ENCODE measurements at places on chromosomes 12 and 14.
A peak's percentile ranks its signal among the peaks of the same experiment; 100 is the strongest.

- peak; percentile 38 for DNase-seq
Observed at GRCh38 chr14:89304972-89305703, 111.9 kb downstream of the FOXN3 start.

DNA sequence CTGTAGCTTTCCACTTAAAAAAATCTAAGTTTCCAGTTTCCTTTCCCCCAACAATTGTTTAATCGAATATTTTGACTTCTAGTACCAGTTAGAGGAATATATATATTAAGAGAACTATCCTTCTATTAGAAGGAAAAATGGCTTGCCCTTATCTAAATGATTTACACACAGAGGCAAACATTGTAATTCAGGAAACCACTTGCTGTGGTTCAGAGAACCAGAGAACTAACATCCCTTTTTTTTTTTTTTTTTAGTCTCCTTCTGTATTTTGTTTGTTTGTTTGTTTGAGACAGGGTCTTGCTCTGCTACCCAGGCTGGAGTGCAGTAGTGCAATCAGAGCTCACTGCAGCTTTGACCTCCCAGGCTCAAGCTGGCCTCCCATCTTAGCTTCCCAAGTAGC lies 746.6 kb downstream of the VRK1 start:
- DNase-seq = no peak

GRCh38 chr12:126064028-126064427 lies 998.8 kb downstream of the AACS start:
- DNase-seq = no peak

GRCh38 chr12:89787763-89788162 lies 79.1 kb upstream of the ATP2B1 start:
- no peak for DNase-seq

DNA sequence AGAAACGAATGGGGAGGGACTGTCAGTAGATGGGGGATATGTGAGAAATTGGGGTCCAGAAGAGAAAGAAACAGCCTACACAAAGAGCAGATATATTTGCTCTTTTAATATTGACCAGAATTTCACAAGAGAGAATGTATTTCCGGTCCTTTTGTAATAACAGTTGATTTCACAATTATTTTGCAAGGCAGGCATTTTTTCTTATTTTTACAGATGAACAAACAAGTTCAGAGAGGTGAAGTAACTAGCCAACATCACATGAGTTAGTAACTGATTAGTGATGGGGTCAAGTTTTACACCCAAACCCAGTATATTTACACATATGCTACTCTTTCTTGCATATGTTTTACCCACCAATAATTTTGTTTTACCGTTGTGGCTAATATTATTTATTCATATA lies 188.2 kb downstream of the NAV3 start:
- DNase-seq = no peak

GRCh38 chr12:54386403-54387113 lies 2.0 kb upstream of the ZNF385A start:
- no peak for DNase-seq

DNA sequence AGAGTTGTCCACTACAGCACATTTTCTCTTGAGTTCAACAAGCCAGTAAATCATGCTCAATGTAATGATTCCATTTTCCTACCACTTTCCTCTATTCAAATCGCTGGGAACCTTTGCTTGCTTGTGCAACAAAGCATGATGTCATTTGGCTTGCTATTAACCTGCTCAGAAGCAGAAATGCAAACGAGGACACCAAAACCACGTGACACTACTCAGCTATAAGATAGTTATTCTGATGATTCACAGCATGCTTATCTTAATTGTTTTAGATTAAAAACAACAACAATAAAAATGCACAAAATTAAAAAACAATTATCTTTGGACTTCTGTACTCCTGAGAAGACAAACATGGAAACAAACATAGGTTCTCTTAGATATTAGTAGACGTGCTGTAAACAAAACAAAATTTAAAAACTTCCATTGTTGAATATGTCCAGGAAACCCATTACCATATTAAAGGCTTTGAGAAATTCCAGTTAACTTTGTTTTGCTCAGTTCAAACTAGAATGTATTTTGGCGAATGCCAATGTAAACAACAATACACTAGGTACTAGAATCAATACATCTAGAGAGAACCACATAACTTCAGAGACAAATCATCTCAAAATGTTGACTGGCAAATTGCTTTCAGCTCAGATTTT lies 77.5 kb upstream of the KRAS start:
- no peak for DNase-seq

GRCh38 chr12:13205809-13206559 lies 9.5 kb downstream of the EMP1 start:
- no peak for DNase-seq

Measured in NCI-H748 treated with DMSO at 0.1 percent for 48 hours (cell line).